ENCODE measurements at places on chromosomes 4 and X.

GRCh38 chr4:57363346-57363745 lies 253.2 kb upstream of the IGFBP7 start:
- no peak for DNase-seq

- no peak for DNase-seq
Observed at GRCh38 chrX:16267431-16267830, 100.2 kb downstream of the MAGEB17 start.

- no peak for DNase-seq
Observed at GRCh38 chrX:39639871-39640270, 457.9 kb downstream of the BCOR start.

DNA sequence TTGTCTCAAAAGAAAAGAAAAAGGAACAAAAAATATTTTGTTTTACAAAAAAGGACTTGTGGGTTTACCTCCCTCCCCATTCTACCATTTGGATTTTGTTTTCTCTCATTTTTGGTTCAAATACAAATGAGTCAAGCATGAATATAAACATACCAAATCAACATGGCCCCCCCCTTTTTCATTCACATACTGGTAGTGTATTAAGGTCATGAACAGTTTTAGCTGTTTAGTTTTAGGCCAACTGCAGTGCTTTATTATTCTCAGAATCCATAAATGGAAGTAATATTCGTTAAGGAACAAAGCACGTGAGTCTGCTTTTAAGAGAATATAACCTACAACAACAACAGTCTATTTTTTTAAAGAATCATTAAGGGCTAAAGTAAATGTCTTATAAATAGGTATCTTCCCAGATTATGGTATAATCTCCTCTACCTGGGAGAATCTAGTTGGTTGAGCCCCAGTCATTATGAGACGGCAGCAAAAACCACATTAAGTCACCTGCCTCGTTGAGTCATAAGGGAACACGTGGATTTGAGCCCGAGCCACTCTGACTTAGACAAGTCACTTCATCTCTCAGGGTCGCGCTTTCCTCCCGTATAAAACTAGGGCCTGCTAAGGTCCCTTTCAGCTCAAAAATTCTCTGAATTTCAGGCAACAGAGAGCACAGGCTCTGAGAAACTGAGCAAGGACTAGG lies 26.7 kb downstream of the BCLAF3 start:
- DNase-seq: no peak

GRCh38 chrX:131671735-131672134 lies 127.9 kb downstream of the OR13H1 start:
- DNase-seq: no peak

DNA sequence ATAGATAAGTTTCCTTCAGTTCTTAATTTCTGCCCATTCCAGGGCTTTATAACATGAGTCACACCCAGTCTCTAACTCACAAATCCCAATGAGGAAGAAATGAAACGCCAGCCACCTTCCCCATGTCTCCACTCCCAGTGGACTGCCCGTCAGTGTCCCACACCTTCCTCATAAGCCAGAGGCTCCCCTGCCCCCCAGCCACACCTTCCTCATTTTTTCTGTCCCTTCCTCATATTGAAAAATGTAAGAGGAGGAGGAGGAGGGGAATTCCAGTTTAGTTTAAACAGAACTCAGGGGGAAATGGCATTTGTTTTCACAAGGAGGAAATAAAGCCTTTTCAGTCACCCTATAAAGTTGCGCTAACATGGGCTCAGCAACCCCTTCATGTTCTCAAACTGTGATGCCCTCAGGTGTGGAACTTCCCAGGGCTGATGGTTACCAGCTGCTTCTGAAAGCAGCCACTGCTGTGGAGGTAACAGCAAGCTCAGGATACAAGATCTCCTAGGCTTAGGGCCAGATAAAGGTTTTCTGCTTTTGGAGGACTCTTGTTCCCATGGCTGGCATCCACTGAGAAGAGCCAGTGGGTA lies 97.8 kb downstream of the PARM1 start:
- DNase-seq: no peak

- peak; percentile 4 for DNase-seq
Observed at GRCh38 chr4:122167369-122167768, 15.2 kb downstream of the BLTP1 start.

DNA sequence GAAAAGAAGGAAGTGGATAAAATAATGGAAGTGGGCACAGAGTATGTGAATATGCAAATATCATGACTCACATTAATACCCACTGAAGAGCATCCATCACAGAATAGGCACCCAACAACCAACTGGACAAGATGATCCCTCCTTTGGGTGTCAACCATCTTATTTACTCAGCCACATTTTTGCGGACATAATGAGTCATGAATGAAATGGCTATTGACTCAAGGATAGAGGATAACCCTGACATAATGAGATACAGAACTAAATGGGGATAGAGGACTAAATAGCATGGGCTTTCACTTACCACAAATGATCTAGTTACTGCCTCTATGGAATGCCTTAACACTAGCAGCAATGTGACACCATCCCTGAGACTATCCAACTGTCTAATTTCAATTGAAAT lies 224.7 kb downstream of the ANTXR2 start:
- DNase-seq: no peak

GRCh38 chr4:41746440-41747229 lies 1.9 kb downstream of the PHOX2B start:
- DNase-seq: no peak

DNA sequence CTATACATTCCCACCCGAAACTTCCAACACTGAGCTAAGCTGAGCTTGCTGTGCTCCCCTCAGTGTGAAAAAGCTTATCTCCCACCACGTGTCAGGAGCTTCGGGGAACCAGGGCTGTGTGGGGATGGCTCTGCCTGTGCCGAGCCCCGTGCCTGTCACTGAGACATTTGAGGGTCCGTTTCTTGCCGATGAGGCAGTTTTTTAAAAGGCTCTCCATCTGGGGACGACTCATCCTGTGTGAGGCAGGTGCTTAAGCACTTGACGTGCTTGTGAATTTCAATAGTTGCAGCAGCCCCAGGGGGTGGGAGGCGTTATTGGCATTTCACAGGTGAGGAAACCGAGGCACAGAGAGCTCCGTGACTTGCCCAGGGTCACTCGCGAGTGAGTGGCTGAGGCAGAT lies 151.8 kb downstream of the STOX2 start:
- no peak for DNase-seq

DNA sequence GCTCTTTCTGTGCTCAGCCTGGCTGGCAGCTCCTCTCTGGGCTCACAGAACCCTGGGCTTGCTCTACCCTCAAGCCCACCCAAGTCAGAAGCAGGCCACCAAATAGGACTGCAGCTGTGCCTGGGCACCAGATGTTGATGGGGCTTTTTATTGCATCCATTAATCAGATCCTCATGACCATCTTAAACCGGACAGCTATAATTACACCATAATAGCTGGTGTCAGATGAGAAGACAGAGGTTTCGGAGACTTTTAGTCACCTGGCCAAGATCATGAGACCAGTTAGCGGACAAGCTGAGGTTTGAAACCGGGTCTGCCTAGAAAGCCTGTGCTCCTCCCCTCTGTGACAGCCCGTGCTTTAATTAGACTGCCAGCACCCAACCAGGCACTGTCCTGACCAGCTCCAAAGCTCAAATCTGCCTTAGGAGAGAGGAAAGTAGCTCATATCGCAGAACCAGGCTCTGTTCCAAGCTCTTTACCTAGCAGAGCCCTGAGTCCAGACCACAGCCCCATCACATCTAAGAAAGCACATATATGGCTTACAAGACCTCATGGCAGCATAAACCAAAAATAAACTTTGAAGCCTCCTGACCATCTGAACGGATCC lies 88.9 kb downstream of the JAKMIP1 start:
- no peak for DNase-seq

DNA sequence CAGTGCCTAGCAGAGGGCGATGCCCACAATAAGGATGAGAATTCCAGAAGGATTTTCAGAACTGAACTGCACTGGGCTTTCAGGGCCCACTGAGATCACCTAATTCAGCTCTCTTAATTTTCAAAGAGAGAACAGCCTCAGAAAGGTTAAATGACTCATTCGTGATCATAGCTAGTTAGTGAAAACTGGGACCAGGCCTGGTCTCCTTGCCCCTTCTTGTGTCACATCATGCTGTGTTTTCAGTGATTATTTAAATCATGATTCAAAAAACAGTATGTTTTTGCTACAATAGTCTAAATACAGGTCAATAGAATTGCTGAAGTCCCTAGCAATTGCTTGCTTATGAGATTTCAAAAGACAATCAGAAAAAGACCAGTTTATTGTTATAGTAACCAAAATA lies 136.4 kb upstream of the PLAC1 start:
- no peak for DNase-seq

- no peak for DNase-seq
Observed at GRCh38 chr4:89242216-89242615, 65.4 kb downstream of the GPRIN3 start.

DNA sequence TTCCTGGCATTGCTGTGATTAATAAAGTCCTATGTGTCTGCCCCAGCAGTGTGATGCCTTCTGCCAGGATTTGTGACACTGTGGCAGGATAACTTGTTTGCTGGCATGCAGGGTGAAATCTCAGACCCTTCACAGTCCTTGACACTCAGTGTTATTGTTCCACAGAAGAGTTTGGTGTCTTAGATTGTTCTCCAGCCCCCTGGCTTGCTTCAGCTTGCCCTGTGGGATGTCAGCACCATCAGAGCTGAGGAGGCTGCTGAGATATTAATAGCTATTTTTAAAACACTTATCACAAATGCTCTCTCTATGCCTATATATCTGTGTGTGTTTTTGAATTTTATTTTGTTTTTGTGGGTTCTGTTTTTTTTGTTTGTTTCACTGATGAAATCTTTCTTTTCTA lies 136.9 kb downstream of the TSPAN5 start:
- no peak for DNase-seq

DNA sequence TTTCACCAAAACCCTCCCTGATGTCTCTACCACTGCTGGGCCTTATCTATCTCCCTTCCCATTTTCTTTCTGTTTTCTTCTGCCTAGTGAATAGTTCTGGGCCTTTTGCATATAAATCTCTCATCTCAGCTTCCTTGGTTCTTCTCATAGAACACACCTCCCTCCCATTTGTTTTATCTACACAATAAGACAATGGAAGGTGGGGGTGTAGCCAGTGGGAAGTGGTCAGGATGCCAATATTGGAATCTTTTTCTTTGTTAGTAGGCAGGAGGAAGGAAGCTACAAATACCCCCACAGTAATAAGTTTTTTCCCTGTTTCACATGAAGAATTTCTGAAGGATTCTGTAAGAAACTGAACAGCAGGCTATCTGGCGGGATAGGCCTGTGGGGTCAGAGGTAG lies 30.9 kb upstream of the RHOH start:
- no peak for DNase-seq

- DNase-seq: no peak
Observed at GRCh38 chr4:139922406-139923024, 231.5 kb downstream of the MAML3 start.

GRCh38 chr4:36351082-36351666 lies 69.8 kb downstream of the DTHD1 start:
- peak; percentile 62 for DNase-seq

DNA sequence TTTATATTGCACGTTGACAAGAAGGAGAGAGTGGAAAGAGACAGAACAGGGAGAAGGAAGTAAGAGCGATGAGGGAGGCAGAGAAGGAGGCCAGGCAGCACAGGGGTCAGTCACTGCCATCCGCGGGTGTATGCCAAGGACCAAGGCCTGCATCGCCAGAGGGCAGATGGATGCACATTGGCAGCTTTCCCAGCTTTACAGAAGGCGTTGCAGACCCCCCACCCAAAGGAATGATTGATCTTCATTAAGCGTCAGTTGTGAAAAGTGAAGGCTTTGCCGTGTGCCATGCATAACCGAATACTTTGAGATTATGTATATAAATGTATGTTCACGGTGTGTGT lies 21.6 kb downstream of the PIGG start:
- no peak for DNase-seq

DNA sequence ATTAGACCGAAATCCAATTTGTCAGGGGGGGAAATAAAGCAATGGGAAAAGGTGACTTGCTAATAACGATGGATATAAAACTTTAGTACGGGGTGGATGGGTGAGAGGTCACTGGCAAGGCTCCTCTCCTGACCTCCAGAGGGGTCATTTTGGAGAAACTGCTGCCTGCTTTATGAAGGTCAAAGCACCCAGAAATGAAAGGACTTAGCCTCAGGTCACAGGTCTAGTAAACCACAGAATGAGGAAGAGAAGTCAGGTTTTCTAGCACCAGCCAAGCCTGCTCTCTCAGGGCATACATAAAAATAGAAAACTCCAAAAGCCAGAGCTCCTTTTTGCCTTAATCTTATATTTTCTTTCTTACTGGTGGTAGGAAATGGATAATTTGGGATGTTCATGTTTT lies 134.2 kb downstream of the SHROOM3 start:
- no peak for DNase-seq

- no peak for DNase-seq
Observed at GRCh38 chr4:140595065-140595464, 26.3 kb upstream of the UCP1 start.

DNA sequence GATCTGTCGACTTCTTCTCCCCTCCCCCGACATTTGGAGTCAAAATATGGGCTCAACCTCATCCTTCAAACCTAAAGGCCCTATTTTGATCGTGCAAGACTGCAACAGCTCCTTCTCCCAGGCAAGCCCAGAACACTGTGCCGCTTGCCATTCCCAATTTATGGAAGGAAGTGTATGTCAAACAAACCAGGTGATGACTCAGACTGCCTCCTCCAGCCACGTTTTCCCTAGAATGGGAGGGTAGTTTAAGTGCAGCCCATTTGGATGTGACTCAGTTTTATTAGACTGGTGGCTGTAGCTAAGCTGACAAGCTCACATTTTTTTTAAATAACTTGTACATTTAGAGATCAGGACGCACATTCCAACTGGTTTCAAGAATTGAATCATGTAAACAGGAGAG lies 570.4 kb upstream of the DIPK2B start:
- DNase-seq: no peak

GRCh38 chr4:103150677-103151076 lies 47.5 kb downstream of the CENPE start:
- no peak for DNase-seq
